ENCODE measurements at places on chromosomes 7 and 10.
A peak's percentile ranks its signal among the peaks of the same experiment; 100 is the strongest.

DNA sequence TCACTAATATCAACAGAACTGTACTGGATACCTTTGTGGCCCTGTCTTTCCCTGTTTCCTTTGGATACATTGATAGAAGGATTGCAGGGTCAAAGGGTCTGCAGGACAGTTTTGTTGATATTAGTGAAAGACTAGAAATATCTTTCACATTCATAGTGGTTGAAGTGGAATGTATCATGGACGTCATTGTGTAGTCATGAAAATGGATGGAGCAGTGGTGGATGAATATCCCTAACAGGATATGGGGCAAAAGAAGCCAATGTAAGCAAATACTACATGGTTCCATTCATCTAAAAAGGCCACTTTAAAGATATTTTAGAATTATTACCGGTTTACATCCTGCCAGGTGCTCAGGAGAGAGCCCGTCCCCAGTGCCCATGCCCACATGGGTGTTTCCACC is 23.8 kb downstream of the PALD1 start:
- no peak for DNase-seq

GRCh38 chr10:108850138-108850854 is 1073.0 kb downstream of the XPNPEP1 start:
- no peak for DNase-seq

DNA sequence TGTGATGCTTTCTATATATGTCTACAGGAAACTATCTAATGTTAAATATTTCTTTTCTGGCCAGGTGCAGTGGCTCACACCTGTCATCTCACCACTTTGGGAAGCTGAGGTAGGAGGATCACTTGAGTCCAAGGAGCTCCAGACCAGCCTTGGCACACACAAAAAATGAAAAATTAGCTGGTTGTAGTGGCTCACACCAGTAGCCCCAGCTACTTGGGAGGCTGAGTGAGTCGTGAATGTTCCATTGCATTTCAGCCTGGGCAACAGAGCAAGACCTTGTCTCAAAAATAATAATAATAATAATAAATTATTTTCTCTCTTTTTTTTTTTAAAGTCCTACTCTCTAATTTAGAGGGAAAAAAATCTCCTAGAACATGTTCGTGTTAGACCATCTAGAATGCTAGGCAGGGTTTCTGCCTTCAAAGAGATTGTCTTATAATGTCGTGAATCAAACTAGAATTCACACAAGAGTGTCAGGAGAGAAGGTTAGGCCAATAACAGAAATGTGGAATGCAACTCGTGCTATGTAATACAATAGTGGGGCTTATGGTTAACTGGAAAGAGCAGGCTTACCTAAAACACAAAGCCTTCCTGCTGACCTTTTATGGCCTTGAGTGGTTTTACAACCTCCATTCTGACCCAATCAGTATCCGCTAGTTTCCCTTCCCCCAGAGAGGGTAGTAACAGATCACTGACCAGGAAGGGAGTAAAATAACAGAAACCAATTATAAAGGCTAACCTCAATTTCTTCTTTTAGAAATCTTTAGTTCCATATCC is 46.3 kb downstream of the MYOF start:
- DNase-seq, result peak; percentile 89

DNA sequence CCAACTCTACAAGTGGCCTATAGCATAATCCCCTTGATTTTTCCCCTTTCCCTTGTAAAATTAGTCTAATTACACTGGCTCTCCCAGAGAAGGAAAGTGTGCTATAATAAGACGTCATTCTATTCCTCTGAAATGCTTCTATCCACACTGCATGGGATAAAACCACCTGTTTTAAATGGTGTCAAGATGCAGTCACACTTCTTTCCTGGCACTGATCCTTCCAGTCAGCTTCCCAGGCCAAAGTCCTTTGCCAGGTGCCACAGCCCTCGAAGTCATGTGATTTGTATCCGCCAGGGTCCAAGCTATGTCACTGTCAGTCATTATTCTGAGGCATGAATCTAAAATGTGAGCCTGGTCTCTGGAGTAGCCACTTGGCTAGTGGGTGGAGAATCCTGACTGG is 169.0 kb upstream of the KIAA1217 start:
- DNase-seq, result no peak

DNA sequence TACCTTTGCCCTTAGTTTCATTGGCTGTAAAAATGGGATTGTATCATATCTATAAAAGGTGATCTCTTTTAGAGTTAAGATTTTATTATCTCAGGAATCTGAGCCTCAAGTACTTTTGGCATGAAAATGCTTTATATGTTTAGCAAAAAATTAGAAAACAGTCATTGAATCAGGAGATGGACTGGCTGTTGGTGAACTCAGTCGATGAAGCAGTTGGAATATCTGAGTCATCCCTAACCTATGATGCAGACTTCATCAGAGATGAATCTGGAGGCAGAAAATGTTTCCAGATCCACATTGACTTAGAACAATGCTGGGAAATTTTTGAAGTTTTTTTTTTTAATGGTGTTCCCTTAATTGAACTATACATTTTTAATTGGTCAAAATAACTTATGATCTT is 228.5 kb downstream of the SLC25A13 start:
- peak; percentile 22 for DNase-seq

GRCh38 chr10:79299397-79300241 is 47.6 kb upstream of the PPIF start:
- peak; percentile 56 for DNase-seq

- DNase-seq, result no peak
Observed at GRCh38 chr10:60237977-60238758, 151.5 kb downstream of the ANK3 start.

GRCh38 chr7:82015751-82016150 is 245.9 kb upstream of the HGF start:
- DNase-seq, result peak; percentile 34

DNA sequence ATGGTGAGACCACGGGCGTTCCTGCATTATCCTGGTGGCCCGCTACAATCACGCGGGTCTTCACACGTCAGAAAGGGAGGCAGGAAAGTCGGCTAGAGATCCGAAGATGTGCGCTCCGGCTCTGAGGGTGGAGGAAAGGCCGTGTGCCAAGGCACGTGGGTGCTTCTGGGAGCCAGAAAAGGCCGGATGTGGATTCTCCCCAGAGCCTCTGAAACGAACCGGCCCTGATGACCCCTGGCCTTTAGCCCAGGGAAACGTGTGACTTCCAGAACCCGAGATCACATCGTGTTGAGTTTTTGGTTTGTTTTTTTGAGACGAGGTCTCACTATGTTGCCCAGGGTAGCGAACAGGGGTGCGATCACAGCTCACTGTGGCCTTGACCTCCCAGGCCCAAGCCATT is 244.2 kb downstream of the ELFN1 start:
- no peak for DNase-seq

GRCh38 chr7:43781726-43782607 is 23.5 kb downstream of the BLVRA start:
- DNase-seq, result no peak

- DNase-seq, result peak; percentile 15
Observed at GRCh38 chr7:133815611-133816210, 311.4 kb upstream of the LRGUK start.

DNA sequence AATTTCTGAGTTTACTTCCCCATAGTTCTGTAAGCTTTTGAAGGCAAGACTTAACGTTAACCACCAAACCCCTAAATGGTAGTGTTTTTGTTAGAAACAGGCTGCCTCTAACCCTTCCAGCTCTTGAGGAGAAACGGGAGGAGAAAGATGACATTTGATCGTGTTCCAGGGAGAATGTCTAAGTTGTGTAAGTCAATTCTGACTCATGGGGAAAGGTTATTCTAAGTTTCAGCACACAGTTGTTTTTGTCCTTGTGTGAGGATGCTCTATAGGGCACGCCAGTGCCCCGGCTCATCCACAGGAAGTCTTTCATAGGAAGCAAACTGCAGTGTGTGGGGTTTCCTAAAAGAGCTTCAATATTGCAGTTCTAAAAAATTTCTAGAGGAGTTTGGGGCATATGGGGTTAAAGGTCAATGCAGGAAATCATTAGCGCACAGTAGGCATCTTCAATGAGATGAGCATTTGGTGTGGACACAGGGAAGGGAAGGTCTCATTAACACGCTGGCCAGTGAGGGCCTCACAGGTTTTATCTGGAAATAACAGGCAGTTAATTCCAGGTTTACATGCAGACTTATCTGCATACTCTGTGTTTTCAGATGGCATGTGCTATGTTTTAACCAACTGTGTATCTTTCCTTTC is 638.2 kb upstream of the IGFBP3 start:
- no peak for DNase-seq

- no peak for DNase-seq
Observed at GRCh38 chr10:34092891-34093290, 722.2 kb downstream of the PARD3 start.

GRCh38 chr10:22710139-22710745 is 4.1 kb downstream of the PIP4K2A start:
- no peak for DNase-seq

GRCh38 chr10:96532523-96532922 is 18.8 kb upstream of the TLL2 start:
- DNase-seq, result no peak

- DNase-seq, result no peak
Observed at GRCh38 chr10:43943818-43944360, 295.2 kb upstream of the ZNF32 start.

DNA sequence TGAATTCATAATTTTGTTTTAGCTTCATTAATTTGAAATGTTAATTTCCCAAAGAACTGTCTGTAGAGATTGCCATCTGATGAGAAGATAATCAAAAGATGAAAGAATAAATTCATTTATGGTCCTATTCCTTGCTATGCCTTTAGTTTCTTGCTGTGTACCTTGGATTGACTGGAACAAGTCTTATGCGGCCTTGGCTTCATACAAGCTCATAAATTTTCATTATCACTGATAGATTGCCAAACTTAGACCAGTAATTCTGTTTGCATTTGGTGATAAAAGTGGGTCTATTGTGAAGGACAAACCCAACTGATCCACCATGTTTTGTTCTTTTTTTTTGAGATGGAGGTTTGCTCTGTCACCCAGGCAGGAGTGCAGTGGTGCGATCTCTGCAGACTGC is 48.2 kb downstream of the ARID5B start:
- no peak for DNase-seq

DNA sequence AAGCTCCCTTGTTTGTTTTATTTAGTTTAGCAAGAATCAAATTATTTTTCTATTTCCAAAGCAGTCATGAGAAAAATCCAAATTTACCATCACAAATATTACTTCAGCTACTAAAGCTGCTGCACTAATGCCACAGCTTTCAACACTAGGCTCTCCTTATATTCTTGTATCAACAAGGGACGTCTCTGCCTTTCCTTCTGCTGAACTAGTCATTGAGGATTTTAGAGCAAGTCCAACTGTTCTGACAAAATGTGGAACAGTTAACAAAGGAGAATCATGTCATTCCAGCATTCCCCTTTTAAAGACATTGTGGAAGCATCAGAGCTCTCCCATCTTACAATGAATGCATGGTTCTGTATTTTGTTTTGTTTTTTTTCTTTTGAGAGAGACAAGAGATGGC is 28.6 kb downstream of the FAM13C start:
- DNase-seq, result no peak

GRCh38 chr10:62541811-62542210 is 167.6 kb downstream of the ZNF365 start:
- no peak for DNase-seq

DNA sequence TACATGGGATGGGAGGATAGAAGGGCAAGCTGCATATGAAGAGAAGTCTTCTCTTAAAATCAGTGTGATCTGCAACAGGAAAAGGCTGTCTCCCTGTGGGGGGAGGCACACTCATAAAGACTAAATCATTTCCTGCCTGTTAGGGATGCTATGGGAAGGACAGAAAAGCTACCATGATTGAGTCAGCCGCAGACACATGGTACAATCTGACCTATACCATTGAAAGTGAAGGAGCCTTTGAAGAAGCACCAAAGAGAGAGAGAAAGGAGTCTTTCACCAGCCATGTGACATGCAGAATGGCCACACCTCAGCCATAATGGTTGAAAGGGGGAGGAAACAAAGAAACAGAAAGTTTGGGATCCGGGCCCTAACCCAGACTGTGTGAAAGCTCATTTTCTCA is 29.1 kb downstream of the NUDCD3 start:
- DNase-seq, result peak; percentile 20

- no peak for DNase-seq
Observed at GRCh38 chr10:30765022-30765615, 135.6 kb upstream of the LYZL2 start.

DNA sequence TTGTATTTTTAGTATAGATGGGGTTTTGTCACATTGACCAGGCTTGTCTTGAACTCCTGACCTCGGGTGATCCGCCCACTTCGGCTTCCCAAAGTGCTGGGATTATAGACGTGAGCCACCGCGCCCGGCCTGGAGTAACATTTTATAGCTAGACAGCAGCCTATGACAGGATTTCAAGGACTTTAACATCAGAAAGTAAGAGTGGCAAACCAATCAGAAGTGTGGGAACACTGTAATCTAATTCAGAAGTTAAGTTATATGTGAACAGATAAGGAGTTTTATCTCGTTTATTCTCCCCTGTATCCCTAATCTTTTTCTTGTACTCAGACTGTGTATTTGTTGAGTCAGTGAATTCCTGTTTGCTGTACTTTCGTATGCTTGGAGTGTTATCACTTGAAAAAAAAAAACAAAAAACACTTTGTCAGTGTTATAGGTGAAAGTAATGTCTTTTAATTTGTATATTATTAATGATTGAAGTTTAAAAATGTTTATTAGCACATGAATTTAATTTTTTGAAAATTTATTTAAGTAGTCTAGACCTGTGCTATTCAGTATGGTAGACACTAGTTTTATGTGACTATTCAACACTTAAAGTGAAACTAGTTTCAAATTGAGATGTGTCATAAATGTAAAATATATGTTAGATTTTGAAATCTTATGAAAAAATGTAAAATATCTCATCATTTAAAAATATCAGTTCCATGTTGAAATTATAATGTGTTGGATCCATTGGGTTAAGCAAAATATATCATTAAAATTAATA is 38.6 kb downstream of the RSBN1L start:
- DNase-seq, result no peak

- no peak for DNase-seq
Observed at GRCh38 chr7:128066395-128066794, 35.2 kb upstream of the LRRC4 start.

DNA sequence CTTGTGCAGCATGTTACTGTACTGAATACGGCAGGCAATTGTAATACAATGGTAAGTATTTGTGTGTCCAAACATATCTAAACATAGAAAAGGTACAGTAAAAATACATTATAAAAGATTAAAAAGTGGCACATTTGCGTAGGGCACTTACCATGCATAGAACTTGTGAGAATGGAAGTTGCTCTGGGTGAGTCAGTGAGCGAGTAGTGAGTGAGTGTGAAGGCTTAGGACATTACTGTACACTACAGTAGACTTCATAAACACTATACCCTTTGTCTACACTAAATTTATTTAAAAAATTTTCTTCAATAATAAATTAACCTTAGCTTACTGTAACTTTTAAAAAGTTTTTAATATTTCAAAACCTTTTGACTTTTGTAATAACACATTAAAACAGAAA is 37.5 kb downstream of the BPGM start:
- DNase-seq, result no peak

- no peak for DNase-seq
Observed at GRCh38 chr10:124746992-124747391, 2.8 kb upstream of the FAM53B start.

- no peak for DNase-seq
Observed at GRCh38 chr7:30927040-30927439, 15.4 kb downstream of the AQP1 start.

- DNase-seq, result no peak
Observed at GRCh38 chr7:20541608-20542349, 73.7 kb upstream of the ABCB5 start.

Data from SW480 (cell line).